ENCODE measurements at places on chromosomes 2 and 18.

- peak; percentile 39 for DNase-seq
Measured at GRCh38 chr2:11738589-11739436, 7.6 kb upstream of the LPIN1 start.

GRCh38 chr2:39636306-39636705, 29.4 kb upstream of the TMEM178A start:
- DNase-seq: no peak

DNA sequence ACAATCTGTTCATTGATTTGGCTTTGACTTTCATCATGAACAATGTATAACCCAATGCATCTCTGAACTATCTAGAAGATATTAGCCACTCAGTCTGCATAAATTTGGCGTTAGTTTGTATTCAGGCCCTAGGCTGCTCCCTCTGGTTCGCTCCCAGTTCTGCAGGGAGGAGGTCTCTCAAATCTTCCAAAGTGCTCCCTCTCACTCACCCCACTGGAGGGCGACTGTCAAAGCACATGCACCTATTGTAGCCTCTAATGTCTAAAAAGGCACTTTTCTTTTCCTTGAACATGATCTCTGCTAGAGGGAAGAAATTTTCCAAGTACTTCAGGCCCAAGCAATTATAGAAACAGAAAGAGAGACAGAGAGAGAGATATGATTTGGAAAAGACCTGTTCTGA, 291.5 kb downstream of the TDRD15 start:
- no peak for DNase-seq

DNA sequence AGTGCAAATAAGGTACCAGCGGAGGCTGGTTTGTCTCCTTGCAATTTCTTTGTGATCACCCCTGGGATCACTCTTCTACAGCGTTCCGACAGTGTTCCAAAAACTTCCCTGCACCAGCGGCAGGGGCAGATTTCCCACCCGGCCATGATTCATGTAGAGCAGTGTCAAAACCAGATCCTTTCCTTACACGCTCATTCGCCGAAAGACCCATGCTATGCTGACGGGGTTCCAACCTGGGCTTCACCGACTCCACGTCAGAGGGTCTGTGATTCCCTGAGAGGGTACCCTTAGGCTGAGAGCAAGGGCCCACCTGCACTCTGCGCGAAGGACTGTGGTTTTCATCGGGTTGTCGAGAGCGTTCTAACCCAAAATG, 423 bp upstream of the TTC27 start:
- DNase-seq: no peak

DNA sequence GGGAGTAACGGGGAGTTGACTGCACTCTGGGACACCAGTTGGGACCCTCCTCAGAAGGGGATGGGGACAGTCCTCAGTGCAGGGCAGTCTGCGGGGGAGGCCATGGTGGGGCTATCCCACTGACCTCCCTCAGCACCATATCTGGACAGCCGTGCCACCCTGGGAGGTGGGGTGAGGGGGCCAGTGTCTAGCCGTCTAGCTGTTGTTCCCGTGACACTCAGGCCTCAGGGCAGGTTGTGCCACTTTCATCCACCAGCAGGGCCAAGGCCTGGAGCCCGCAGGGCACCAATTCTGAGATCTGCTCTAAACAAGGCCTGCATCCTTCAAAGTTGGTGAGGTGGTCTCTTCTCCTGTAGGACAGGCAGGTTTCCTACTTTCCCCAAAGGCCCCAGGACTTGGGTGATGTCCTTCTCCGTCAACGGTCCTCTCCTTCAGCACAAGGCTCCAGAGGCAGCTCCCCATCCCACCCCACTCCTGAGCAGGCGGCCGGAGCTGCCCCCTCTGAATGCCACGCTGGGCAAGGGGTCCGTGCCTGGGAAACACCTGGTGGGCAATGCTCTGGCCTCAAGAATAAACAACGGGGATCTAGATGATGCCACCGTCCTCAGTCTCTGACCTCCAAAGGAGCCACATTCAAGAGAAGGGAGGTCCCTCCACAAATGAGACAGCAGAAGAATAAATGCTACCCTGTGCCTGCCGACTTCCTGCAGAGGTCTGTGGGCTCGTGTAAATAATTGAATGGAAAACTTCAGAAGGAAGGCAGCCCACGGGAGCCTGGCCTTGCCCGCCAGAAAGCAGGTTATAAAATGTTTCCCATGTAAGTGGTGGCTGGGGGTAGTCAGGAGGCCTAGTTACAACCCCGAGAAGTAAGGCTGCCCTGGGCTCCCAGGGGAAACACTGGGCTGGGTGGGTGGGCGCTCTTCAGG, 42.8 kb upstream of the PTMA start:
- DNase-seq: no peak

DNA sequence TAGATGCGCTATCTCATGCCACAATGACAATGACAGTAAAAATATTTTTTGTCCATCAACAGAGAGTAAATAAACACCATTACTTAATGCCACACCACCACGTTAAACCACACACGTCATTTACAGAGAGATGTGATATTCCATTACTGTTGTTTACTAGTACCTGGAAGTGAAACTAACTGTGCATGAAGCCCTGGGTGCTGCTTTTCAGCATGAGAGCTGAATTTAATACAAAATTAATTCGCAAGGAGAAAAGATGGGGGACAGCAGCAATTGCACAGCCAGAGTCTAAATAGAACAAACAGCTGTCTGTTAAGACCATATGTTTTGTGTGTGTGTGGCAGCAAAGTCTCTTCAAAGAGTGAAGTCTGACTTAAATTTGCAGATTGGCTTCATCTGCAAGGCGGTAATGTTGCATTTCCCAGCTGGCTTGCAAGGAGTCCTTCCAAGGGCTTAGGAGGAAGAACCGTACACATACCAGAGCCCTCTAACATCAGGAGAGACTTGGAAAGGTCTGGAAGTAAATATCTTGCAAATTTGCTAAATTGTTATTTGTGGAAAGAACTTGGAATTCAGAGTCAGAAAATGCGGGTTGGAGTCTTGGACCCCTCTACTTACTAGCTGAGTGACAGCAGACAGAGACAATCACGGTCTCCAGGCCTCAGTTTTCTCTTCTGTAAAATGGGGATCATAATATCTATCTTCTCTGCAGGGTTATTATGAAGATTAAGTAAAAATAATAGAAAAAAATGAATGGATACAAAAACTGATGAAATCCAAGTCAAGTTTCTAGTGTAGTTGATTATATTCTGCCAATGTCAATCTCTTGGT, 127.6 kb downstream of the ALPK2 start:
- no peak for DNase-seq

DNA sequence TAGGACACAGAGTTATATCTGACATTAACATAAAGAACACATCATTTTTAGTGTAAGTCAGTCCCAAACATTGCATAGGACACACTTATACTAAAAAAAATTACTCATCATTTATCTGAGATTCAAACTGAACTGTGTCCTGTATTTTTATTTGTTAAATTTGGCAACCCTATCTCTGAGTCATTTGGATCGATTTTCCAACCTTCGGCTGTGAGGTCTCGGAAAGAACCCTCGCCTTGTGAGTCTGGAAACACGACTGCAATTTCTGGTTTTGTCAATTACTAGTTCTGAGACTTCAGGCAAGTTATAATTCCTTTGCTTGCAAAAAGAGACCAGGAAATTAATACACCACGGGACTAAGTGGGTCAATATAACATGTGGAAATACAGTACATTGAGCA, 14.0 kb downstream of the ATP8B1 start:
- no peak for DNase-seq

- no peak for DNase-seq
Measured at GRCh38 chr2:191435141-191435540, 189.9 kb downstream of the MYO1B start.

GRCh38 chr2:70962885-70963878, 15.2 kb upstream of the ANKRD53 start:
- DNase-seq: no peak

- no peak for DNase-seq
Measured at GRCh38 chr2:112540906-112541305, 1.4 kb upstream of the POLR1B start.

DNA sequence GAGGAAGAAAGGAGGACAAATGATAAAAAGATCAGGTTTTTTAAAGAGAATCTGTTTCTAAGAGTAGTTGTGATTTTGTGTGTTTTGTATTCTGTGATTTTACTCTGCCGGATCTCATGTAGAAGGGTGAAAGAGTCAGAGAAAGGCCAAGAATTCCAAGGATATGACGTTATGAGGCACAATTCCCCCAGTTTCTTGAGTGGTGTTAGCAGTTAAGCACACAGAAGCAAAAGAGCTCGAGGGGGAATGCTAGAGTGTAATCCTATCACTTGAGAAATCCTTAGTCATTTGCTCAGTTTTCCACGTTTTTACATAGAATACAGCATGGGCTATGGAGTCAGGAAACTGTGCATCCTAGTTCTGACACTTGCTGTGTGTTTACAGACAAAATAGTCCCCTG, 34.8 kb downstream of the METTL4 start:
- DNase-seq: no peak

DNA sequence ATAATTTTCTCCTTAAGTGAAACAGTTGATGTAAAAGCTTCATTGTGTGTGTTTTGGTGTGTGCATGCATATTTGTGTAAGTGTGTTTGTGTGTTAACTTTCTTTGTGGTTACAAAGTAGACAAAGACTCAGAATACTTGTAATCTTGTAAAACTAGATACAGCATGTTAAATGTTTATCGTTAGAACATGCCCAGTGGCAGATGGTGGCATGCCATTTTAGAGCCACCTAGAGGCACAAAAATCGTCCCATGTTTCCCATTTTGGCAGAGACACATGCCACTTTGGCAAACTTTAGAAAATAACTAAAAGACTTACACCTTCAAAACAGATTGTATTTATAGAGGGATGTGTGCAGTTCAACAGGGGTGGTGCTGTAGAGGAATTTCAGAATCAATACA, 224.1 kb downstream of the LRP1B start:
- DNase-seq: no peak

- no peak for DNase-seq
Measured at GRCh38 chr2:200479692-200480265, 30.1 kb downstream of the KCTD18 start.

- DNase-seq: no peak
Measured at GRCh38 chr2:236976266-236977062, 109.2 kb upstream of the COPS8 start.

- no peak for DNase-seq
Measured at GRCh38 chr2:158586491-158586890, 129.7 kb downstream of the PKP4 start.

DNA sequence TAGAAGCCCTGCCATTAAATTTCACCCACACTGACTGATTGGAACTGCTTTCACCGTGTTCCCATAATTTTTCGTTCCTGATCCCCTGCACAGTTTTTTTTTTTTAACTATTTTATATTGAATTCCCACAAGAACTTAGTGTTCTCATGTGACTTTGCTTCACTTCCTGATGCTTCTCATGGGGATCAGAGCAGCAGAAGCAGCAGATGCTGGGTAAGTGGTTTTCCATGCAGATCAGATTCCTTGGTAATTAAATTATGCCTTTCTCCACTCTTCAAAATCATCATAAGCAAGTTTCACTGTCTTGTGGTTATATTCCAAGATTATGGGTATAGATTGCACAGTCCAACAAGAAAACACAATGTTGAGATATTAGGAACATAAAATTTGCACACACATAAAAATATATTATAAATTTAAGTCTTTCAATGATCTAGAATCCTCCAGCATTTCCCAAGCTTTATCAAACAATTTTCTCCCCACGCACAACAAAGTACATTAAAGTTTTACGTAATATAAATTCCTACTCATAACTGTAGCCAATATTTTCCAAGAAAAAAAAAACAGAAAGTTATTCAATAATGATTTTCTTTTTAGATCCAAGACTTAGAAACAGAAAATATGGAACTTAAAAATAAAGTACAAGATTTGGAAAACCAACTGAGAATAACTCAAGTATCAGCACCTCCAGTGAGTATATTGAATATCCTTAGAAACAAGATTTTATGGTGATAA, 277.9 kb downstream of the GULP1 start:
- no peak for DNase-seq

DNA sequence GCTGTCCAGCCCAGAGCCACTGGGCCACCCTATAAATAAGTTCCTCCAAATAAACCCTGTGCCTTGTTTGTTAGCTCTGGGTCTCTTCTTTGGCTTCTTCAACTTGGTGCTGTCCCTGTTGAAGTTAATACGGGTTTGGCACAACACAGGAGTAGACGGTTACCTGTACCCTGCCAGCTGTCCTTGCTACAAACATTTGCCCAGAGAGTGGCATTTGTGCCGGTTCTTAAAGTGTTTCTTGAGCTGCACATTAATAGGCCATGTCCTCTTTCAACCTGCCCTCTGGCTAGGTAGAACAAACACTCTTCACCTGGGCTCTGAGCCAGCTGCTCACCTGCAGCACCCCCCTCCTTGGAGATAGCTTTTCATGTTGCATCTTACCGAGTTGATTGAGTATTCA, 139.2 kb downstream of the NEDD4L start:
- DNase-seq: no peak

Data from T-helper 1 cell (primary cell).